ENCODE measurements at places on chromosomes 1 and 21. TPM values are rescaled to one million over a fixed set of nuclear protein-coding genes. Genes with fewer than 3 reads are reported as not detected.

GRCh38 chr1:60861961-60862567 lies 220.3 kb upstream of the NFIA start:
- no peak for DNase-seq

Gene IL20
- not detected for total RNA-seq

Gene TTLL7
- total RNA-seq, result 41.0 TPM

DNA sequence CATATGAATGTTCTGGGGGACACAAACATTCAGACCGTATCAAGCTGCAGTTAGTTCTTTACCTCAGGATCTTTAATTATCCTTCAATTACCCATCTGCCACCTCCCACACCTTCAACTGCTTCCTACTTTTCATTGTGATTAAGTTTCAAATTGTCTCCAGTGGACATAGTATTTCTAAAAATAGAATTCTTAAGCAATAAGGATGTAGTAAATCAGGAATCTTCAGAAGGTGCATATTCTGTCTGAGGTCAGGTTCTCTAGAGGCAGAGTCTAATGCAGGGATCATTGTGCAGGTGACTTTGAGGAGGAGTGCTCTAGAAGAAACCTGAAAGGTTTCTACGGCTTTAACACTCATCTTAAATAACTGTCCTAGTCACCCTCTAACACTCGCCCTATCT lies 102.6 kb upstream of the PPP2R5A start:
- no peak for DNase-seq

GRCh38 chr1:203149188-203149840 lies 21.8 kb downstream of the ADORA1 start:
- DNase-seq, result no peak

Gene FCGR3A
- not detected for total RNA-seq

DNA sequence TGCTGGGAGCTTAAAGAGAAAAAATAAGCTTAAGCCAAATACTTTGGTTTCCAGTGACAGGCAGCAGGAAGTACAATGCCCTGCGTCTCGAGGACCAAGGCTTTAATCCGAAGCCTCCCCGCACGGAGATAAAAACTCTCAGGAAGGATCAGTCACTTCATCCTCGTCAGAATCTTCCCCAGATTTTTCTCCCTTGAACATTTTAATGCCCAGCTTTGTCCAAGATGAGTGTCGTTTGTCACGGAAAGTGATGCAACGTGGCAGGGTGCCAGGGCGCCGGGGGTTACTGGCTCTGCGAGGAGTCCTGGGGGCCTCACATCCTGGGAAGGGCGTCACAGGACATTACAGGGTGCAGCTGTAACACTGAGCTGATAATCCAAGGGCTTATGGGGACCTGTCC lies 25.2 kb upstream of the PCBP3 start:
- DNase-seq, result peak; percentile 45

DNA sequence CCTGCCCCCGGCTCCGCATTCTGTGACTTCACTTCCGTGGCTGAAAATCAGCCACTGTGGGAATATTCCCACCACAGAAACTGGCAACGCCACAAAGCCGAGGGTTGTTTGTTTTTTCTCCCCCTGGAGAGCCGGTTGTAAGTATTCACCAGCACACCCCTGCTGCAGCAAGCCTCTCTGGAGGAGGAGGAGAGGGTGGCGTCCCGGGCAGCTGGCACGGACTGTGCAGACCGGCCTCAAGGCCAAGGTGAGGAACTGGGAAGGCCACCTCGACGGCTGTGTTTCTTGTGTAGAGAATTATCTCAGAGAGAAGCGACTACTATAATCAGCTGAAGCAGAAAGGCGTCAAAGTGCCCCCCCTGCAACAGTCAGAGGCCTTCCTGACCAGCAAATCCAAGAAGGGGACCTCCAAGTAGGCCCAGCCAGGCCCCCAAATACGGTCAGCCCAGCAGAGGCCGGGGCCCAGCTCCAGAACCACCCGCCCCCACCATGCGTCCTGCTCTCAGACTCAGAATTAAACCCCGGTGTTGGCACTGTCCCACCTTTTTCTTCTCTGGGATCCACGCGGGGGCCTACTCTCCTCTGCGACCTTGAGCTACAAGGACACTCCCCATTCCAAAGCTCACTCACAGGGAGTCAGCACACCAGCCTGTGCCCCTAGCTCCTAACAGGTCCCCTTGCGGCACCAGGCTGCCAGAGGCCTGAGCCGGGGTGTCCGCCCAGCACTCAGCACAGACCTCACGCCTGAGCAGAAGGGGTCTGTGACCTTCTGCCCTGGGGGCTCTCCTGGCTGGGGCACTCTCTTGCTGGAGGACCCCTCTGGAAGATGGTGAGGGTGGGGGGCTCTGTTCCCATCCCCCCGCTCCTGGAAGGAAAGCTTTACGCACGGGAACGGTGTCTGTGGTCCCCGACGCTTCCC lies 1.2 kb upstream of the SMIM1 start:
- no peak for DNase-seq

Gene A3GALT2
- total RNA-seq, result 0.32 TPM

- DNase-seq, result no peak
These were observed 175.8 kb downstream of the APP start for GRCh38 chr21:25994758-25995163.

DNA sequence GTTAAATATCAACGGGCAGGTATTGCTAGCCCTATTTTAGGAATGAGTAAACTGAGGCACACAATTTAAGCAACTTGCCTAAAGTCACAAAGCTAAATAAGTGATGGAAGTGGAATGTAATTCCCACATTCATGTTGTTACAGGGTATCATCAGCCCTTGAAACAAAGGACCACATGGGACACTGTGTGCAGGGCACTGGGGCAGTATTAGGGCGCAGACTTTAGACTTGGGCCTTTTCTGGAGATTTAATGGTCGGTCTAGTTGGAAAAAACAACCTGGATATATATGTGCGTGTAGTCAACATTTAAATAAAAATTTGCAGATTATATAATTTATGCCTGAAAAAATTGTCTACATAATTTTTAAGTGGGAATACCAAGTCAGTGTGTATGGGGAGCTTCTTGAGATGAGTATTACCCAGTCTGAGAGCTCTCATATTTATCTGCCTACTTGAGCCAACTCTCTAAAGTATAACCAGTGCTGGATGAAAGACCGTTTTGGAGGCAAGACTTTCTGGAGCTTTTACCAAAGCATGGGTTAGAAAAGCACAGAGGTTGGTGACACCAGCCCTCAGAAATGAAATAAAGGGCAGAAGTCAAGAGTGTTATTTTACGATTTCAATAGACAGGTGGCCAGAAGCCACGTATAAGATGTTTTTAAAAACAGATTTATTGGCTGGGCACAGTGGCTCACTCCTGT lies 1.6 kb downstream of the KDM1A start:
- no peak for DNase-seq

GRCh38 chr1:217540321-217540720 lies 90.6 kb downstream of the GPATCH2 start:
- no peak for DNase-seq

DNA sequence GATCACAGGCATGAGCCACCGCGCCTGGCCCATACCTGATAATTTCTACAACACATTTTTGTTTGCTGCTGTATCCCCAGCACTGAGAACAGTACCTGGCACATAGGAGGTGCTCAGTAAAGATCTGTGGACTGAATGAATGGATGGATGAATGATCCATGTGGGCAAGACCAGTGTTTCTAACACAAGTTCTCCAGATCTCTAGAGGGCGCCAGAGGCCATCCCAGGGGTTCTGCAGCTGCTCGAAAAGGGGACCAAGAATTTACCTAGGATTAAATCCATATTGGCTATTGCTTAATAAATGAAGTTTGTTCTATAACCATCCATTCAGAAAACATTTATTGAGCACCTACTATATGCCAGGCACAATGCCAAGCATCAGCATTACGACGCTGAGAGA lies 167.7 kb downstream of the ACTL8 start:
- peak; percentile 12 for DNase-seq

DNA sequence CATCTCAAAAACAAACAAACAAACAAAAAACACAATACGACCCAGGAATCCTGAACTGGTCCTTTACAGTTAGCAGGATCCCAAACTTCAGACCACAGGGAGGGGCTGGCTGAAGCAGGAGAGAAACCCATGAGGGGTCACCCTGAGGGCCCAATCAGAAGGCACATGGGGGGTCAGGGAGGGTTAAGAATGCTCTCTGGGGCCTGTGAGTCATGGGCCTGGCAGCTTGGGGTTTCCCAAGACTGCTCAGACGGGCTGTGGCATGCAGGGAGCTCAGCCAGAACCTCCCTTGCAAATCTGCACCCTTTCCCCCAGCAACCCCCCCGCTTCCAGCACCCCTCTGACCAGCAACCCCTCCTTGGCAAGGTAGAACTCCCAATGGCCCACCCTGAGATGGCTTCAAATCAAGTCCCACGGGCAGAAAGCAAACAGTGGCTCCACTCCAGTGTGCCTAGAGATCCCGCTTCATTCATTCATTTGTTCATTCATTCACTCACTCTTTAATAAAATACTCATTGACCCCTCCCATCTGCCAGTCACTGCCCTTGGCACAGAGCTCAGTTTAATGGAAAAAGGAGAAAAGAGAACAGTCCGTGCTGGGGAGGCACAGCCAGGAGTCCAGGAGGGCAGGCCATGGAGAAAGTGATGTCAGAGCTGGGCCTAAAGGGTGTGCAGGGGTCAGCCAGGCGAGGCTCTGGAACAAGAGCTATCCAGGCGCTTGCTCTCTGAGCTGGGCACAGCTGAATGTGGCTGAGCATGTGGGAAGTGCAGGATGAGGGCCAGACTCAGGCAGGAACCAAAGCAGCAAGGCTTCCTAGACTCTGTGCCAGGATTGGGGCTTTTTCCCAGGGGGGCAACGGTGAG lies 8.2 kb downstream of the UQCRHL start:
- DNase-seq, result peak; percentile 98

DNA sequence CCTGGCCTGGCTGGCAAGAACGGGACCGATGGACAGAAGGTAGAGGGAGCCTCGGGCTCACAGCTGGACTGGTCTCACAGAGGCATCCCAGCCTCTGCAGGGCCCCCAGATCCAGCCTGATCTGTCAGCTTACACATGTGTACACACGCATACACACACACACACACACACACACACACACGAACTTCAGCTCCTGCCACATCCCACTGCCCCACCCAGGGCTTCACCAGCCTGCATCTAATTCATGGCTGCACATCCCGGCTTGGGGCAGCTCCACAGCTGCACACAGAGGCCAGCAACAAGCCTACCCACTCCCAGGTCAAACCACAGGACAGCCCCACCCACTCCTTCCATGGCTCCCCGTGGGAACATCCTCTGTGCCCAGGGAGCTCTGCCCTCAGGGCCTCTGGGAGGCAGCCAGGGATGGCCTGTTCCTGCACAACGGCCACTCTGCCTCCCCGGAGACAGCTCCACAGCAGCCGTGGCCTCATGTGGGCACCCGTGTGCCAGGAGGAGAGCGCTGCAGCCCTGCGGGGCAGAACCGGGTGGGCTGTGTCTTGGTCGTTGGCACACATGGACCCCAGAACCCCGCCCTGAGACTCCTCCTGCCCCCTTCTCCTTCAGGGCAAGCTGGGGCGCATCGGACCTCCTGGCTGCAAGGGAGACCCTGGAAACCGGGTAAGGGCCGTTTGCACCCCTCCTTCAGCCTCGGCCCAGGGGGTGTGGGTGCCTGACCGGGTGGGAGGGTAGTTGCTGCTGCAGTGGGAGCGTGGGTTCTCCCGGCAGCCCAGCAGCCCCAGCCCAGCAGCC lies 19.1 kb downstream of the COL6A2 start:
- DNase-seq, result peak; percentile 67

Gene DIO1
- total RNA-seq, result not detected

DNA sequence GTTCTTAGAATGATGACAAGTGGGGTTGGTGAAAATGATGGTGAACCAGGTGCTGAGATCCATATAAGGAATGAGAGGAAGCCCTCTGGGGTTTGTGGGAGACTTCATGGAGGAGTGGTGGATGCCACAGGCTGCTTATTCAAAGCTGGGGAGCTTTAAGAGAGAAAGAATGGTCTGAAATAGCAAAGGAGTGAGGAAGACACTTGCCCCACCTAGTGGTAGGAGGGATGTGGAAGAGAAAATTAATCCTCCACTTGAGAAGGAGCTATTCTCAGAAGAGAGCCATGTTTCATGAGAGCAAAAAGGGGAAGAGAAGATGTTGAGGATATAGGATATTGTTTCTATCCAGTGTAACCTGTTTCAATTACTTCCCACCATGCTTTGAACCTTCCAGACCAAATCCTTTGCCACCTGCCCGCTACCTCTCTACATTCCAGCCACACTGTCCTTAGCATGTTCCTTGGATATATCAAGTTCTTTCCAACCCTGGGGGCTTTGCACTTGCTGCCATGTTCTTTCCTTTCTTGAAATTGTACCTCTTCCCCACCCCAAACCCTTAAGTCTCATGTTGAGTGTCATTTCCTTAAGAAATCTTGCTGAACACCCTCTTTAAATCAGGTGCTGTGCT lies 19.6 kb upstream of the ZNF648 start:
- DNase-seq, result peak; percentile 46

GRCh38 chr1:61887076-61887867 lies 145.0 kb downstream of the PATJ start:
- no peak for DNase-seq

GRCh38 chr1:184380468-184380867 lies 6.4 kb upstream of the C1orf21 start:
- DNase-seq, result no peak

GRCh38 chr1:172041742-172042141 lies 200.4 kb downstream of the DNM3 start:
- DNase-seq, result peak; percentile 38

GRCh38 chr21:21210552-21210951 lies 212.3 kb downstream of the NCAM2 start:
- no peak for DNase-seq

- DNase-seq, result no peak
These were observed 212.6 kb downstream of the BARHL2 start for GRCh38 chr1:90504509-90504908.

DNA sequence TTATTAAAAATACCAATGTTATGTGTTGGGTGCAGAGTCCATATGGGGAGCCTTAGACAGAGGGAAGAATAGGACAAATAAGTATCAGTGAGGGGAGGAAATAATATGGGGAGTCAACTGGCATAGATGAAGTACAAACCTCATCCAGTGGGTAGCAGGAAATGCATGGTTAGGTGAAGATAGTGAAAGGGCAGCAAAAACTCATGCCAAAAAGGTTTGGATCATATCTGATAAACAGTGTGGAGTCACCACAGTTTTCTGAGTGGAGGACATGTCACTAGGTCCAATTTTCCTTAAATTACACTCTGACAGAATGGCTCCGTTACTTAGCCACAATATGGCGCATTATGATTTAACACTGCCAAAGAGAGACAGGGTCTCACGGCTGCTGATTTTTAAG lies 10.3 kb downstream of the DUSP23 start:
- no peak for DNase-seq

Gene SUSD4
- 4.1 TPM for total RNA-seq

- peak; percentile 89 for DNase-seq
These were observed 363.0 kb downstream of the SETD4 start for GRCh38 chr21:35697321-35697808.

Gene KCNJ15
- 14.8 TPM for total RNA-seq

GRCh38 chr1:248627971-248628844 lies 6.7 kb downstream of the OR2T11 start:
- DNase-seq, result no peak

DNA sequence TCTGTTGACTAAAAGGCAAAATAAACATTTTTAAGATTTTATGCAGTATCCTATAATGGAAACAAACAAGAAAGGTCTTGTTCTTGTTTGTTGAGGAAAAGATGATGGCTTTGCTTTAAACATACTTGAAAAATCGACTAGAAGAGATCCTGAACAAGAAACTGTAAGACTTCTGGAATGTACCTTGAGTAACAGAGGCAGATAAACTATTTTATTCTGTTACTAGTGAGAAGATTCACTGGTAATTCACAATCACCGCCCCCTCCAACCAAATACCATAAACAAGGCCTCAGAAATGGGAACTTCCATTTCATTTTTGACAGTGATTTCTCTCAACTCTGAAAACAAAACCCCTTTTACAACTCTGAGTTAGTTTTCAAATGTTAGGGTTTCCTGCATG lies 18.1 kb downstream of the TSEN15 start:
- DNase-seq, result no peak

Data from myocyte (in vitro differentiated cells).